ENCODE measurements at places on chromosomes 16 and 17.

DNA sequence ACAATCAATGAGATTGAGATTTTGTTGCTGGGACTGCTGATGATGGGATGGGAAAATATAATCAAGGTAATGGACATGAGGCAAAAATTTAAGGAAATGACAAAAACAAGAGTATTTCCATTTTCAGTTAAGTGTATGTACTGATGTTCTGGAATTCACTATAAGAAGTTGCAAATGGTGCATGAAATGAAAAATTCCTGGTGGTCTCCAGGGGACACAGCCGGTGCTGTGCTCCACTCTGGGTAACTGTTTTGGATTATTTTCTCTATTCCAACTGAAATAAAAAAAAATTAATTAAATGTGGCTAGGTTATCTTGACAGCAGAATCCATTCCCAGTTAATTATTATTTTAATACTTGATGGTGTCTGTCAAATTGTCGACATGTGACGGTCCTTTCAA lies 305.6 kb downstream of the WWOX start:
- DNase-seq: no peak

- no peak for DNase-seq
Observed at GRCh38 chr17:7330638-7331015, 1.5 kb upstream of the NEURL4 start.

DNA sequence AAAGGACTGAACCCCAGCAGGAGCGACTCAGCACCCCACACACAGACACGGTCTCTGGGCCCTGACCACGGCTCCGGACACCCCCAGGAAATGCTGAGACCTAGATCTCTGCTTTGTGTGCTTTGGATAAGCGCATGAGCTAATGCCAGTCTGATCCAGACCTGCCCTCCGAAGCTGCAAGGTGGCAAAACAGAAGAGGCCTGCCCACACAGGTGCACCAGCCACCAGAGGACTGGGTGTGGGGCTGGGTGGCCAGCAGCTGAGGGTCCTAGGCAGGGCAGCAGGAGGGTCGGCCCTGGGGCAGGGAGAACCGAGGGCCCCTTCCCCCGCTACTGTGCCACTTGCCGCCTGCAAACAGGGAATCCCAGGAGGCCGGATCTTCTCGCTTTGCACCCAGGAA lies 30.7 kb upstream of the EIF1 start:
- DNase-seq: no peak

DNA sequence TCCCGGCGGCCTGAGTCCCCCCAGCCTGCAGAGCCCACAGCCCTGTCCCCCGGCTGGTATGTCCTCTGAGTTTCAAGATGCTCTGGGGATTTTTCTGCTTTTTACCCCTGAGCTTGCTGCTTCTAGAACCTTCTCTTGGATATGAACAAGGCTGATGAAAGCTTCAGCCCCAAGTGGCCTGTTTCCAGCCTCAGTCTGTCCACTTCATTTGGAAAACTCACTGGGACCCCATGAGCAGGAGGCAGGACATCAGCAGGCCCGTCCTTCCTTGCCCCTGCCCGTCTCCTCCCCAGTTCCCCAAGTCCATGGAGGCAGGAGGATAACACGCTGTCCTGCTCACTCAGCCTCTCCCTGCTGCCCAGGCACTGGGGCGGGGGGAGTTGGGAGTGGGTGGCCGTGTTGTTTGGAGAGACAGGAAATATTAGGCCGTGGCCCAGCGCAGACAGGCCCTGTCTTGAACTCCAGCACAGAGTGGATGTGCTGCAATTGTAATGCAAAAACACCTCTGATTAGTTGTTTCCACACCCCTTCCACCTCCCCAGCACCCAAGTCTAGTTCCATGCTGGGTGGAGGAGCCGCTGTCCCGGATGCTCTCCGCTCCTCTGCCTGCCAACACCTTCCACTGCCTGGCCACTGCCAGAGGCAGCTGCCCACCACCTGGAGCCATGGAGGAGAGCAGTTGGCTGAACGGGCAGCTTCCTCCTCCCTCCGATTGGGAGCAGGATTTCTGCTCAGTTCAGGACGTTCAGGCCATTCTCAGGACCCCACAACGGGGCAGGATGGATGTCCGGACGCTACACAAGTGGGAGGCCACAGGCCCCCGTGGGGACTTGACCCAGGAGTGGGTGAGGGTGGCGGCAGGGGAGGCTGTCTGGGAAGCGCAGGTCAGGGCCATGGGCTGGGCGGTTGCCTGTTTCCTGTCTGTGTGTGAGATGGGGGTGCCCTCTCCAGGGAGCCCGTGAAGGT lies 216.9 kb upstream of the GSE1 start:
- DNase-seq: no peak

Measured in stimulated activated CD4-positive, alpha-beta T cell treated with anti-CD3 and anti-CD28 coated beads, TNF-alpha, amount 100 ng/mL, for 1 hour (primary cell).